ENCODE measurements at places on chromosomes 7 and 10.

DNA sequence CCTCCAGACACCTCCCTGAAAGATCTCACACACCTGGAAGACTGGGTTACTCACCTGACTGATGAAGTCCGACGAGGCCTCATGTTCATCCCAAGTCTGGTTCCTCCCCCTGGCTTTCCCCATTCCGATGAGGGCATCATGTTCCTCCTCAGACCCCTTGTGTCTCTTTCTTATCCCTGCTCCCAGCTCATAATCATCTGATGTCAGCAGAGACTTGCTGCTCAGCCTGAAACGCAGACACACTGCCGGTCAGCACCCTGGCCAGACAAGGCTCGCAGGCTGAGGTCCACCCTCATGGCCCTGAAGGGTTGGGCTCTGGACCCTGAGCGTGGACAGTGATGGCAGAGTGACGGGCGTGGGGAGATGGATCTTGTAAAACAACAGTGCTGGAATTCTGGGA is 64.3 kb downstream of the TNRC18 start:
- no peak for DNase-seq

- no peak for DNase-seq
Observed at GRCh38 chr10:53598914-53599313, 826.3 kb upstream of the MBL2 start.

GRCh38 chr7:73451780-73452398 is 18.3 kb downstream of the FZD9 start:
- peak; percentile 30 for DNase-seq

- no peak for DNase-seq
Observed at GRCh38 chr7:135993950-135994349, 16.8 kb upstream of the MTPN start.

DNA sequence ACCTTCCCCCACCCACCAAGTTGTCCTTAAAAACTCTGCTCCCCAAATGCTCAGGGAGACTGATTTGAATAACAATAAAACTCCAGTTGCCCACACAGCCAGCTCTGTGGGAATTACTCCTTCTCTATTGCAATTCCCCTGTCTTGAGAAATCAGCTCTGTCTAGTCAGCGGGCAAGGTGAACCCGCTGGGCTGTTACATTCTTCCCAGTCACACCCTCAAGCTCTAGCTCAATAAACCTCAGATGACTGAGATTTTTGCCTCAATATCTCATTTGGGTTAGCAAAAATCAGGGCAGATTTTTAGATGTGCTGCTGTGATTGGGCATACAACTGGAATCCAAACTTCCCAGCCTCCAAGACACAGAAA is 32.9 kb downstream of the SVOPL start:
- no peak for DNase-seq

GRCh38 chr7:144023171-144023827 is 23.2 kb downstream of the OR6B1 start:
- DNase-seq, result no peak

GRCh38 chr7:142440906-142441411 is 183.1 kb upstream of the PRSS58 start:
- DNase-seq, result no peak

DNA sequence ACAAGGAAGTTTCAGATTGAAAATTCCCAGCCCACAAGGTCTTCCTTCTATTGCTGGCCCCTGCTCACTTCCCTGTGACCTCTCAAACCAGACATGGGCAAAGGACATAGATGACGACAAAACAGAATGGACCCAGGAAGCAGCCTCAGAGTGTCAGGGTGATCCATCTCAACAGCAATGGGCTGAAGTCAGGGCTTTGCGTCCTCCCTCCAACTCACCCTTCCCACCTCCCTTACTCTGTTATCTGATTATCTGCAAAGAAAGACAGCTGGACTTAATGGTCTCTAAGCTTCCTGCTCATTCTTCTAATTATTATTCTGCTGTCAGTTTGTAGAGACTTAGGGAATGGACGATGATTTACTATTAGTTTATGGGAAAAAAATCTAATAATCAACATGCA is 115.9 kb downstream of the PIP4K2A start:
- DNase-seq, result no peak

GRCh38 chr7:137276189-137276588 is 67.3 kb downstream of the PTN start:
- no peak for DNase-seq

DNA sequence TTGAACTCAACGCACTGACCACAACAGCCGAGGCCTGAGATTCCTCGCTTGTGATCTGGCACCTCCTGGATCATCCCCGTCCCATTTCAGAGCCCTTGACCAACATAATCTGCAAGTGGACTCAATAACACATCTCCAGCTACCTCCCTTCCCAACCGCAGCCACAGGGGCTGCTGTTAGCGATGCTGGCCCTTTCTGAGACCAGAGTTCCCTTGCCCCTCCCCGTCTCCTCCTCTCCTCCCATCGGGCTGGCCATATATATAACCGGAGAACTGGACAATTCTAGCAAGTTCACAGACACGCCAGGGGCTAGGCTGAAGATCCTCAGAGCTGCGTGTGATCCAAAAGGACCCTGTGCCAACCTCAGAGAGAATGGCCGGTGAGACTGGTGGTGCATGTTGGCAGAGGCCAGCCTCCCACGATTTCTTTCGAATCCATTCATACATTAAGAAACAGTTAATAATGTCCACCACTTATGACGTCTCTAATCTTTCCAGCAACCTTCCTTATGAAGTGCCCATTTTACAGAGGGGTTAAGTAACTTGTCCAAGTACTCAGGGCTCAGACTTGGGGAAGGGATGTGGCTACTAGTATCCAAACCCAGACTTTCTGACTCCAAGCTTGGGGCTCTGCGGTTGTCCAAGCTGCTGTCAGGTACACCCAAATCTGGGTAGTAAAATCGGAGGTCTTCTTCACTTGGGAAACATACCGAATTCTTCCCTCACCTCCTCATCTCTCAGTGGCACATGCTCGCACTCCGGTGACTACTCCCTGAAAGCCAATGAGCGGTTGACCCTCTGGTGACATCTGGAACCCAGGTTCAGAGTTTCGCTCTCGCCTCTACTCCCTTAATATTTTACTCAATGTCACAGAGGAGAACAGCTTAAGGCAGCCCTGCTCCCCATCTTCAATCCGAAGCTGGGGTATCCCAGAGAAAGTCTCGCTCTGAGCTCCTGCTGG is 11.2 kb upstream of the FEZF1 start:
- DNase-seq, result no peak

GRCh38 chr7:10588084-10588483 is 385.6 kb upstream of the PHF14 start:
- DNase-seq, result no peak

DNA sequence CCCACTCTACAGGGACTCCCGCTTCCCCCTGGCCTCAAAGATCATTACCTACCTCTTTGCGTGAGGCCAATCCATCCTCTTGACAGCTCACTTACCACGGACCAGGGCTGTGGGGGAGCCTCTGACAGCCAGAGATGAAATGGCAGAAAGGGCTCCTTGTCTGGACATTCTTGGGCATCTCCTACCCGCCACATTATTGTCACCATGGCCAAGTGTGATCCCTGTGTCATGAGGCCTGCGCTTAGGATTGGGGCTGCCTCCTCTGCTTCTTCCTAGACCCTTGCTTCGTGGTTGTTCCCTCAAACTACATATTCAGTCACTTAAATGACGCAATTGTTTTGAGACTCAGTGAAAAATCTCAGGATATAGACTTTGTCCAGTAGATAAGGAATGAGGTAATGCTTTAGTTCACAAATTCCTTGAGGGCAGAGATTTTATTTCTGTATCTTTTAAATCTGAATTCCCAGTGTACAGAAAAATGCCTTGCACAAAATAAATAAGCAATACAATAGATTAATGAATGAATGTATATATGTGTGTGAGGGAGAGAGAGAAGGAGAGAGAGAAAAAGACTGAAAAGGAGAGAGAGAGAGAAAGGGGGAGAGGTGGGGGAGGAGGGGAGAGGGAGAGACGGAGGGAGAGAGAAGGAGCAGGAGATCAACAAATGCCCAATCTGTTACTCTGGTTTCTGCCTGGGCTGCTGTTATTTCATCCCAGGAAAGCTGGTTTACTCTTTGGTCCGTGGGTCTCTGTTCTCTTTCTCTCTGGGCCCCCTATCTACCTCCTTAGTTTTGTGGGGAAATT is 159.0 kb downstream of the PLXNA4 start:
- no peak for DNase-seq

- DNase-seq, result no peak
Observed at GRCh38 chr7:92783260-92784201, 52.8 kb downstream of the CDK6 start.

DNA sequence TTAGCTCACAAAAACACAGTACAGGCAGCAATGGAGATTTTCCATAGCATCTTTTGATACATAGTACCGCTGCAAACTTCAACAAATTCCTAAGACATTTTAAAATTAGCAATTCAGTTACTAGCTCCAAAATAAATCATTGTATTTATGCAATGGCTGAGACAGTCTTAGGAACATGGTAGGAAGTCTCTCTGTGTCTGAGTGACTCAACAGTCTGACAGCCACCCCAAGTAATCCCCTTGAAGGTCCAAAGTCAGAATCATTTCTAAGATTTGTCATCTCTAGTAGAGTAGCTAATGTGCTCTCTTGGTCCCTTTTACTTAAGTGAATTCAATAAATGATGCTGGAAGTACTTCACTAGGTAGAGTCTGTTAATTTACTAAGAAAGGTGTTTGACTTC is 93.8 kb upstream of the NOBOX start:
- DNase-seq, result no peak

DNA sequence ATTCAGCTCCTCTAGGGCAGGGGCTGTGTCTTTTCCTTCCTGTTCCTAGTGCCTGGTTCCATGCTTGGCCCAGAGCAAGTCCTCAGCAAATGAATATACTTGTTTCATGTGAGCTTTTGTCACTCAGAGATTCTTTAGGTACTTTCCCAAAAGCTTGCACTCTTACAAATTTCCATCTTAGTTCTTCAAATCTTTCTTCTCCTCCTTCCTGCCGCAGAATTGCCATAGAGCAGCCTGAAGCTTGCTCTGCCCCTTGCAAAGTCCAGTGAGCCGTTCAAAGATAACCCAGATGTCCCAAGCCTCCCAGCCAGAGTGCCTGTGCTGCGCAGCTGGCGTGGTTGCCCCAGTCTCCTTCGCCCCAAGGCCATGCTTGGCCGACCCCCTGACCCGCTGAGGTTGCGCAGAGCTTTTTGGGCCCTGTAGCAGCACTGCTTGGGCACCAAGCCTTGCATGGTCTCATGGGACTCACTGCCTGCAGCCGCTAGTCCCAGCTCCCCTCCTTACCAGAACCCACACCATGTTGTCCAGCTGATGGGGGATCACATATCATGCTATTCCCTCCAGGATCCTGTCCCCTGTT is 20.7 kb downstream of the CHST3 start:
- DNase-seq, result no peak

- no peak for DNase-seq
Observed at GRCh38 chr10:7102557-7103349, 308.1 kb downstream of the SFMBT2 start.

GRCh38 chr7:158782761-158783401 is 46.4 kb downstream of the ESYT2 start:
- no peak for DNase-seq

DNA sequence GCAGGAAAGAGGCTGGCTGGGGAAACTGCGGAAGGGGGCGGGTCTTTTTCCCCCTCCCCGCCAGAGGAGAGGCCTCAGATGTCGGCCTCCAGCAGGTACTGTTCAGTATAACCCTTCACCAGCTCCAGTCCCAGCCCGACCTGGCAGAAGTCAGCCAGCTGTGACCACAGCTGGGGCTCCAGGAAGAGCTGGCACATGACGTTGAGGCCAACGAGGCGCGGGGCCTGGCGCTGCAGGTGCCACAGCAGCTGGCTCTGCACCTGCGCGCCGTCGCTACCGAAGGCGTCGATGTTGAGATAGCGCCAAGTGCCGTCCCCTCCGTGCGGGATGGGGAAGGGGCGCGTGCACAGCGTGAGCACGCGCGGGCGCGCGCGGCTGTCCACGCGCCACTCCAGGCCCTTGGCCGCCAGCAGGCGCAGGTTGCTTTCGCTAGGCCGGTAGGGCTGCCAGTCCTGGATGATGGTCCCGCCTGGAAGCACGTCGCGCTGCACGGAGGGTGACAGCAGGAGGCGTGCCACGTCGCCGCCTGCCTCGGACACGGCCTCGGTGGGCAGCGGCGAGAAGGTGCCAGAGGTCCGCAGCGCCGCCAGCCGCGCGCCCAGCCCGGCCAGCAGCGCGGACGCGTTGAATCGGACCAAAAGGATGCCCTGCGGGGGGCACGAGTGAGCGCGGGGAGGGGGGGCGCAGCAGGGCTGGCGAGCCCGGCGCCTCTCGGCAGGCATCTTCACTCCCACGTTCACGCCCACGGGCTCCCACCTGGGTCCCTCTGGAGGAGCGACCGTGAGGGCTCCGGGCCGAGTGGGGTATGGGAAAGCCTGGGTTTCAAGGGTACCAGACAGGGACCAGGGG is 6.9 kb upstream of the VGF start:
- no peak for DNase-seq

DNA sequence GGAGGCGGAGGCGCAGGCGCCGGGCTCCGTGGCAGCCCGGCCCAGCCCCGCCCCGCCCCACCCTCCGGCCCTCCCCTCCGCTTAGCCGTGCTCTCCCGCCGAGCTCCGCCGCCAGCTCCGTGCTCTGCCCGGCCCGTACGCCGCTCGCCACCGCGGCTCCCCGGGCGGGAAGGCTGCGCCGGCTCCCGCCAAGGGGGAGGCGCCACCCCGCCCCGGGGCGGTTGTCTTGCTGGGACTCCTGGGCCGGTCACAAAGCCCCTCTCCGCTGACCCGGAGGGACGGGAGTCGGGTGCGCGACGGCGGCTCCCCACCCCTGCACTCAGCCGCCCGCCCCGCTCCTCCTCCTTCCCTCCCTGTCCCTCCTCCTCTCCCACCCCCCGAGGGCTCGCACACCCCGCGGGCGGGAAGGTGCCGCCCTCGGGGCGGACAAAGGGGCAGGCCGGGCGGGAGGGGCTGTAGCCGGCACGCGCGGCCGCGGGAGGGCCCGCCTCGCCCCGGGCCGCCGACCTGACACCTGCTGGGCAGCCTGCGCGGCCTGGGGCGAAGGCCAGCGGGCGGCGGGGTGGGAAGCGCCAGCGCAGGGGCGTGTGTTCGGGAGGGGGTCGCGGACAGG is 11.5 kb upstream of the SP8 start:
- peak; percentile 63 for DNase-seq

- no peak for DNase-seq
Observed at GRCh38 chr7:100517305-100517704, 21.7 kb upstream of the AGFG2 start.

DNA sequence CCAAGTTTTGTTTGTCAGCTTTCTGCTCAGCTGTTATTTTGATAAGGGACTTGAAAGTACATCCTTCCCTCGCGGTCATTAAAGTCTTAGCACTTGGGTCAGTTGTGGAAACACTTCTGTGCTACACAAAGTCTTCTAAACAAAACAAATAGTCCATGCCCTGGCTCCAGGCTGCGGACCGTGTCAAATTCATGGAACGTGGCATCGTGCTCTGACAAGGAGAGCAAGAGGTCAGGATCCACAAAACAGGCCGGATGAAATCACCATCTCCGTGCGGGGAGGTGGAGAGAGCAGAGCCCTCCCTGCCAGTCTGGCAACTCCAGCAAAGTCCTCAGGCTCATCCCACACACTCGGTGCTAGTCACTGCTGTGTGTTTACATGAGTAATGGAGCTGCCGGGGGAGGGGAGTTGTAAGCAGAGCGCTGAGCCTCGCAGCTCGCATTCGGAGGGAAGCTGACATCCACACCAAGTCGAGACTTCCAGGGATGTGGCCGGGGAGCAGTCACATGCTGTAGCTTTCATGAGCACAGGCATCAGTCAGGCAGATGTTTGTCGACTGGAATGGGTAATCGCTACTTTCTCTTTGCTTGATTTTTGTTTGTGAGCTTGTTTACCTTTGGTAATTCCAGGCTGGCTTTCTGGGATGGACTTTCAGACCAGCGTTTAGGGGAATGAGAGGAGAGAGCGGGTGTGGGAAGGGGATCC is 147.6 kb downstream of the ARID5B start:
- peak; percentile 81 for DNase-seq

GRCh38 chr10:3781468-3782145 is 3.4 kb downstream of the KLF6 start:
- no peak for DNase-seq

- DNase-seq, result peak; percentile 12
Observed at GRCh38 chr7:156842740-156843140, 50.2 kb downstream of the LMBR1 start.
